B cell (primary cell): ENCODE measurements at places on chromosomes 11 and 22.

DNA sequence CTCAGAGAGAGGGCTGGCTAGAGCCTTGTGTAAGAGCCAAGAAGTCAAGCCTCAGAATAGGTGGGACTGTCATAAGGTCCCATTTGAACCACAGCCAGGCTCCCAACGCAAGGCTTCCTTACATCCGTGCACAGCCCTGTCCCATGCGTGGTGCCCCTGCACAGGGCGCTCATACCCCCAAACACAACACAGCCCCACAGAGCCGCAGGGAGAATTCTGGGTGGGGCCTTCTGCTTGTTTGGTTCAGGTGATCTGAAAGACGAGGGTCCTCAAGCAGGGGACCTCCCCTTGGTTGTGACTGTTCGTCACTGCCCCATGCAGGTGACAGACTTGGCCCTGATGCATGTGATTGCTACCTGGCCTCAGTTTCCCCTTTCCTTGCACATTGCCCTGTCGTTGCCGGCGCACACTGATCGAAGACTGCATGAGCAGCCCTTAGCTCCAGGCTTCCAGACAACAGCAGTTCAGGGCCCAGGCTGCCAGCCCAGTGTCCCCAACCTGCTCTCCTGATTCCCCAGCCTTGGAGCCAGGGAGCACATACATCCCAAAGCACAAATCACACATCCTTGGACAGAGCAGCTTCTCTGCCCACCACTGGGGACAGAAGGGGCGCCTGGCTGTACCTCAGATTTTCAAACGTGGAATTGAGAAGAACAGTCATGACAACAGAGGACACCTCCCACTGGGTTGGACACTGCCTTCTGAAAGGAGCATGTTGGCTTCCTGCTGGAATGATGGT is 22.1 kb downstream of the GNAZ start:
- DNase-seq: no peak

DNA sequence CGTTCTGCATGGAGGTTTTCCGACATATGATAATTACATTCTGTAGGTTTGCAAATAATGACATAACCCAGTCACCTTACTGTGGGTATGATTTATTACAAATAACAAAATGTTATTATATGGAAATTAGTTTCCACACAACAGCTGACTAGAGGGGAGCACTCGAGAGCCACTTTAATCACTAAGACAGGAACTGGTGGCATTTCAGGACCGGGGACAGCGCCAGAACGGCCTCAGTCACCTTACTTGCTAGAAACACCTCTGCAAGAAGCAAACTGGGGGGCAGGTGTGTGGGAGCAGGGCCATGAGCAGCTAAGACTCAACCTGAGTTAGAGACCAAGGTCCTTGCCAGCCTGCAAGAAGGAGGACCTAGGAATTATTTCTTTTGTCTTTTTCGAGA is 199.9 kb downstream of the DSCAML1 start:
- DNase-seq: peak; percentile 10

- DNase-seq: no peak
Observed at GRCh38 chr11:17394743-17395390, 6.4 kb upstream of the KCNJ11 start.

DNA sequence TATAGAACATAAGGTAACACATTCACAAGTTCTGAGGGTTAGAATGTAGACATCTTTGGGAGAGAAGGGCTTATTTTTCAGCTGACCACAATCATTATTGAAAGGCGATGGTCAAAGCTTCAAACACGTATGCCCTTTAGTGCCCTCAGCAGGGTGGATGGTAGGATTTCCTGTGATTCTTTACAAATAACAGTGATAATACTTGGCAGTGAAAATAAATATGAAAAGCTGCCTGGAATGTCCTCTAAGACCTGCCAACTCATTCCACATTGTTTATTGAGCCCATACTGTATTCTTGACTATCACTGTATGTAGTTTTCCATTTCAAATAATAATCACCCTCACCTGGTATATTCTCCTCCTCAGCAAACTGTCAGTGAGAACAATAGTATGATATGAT is 13.7 kb upstream of the MPEG1 start:
- DNase-seq: no peak

- no peak for DNase-seq
Observed at GRCh38 chr11:125275905-125276618, 111.5 kb downstream of the PKNOX2 start.

- no peak for DNase-seq
Observed at GRCh38 chr11:108628326-108628725, 34.8 kb upstream of the EXPH5 start.
